CD4-positive, alpha-beta T cell treated with Interferon alpha-2 for 1 hour (primary cell): ENCODE measurements at places on chromosomes 1 and 21.

- no peak for DNase-seq
Observed at GRCh38 chr1:225915538-225915991, 8.5 kb downstream of the PYCR2 start.

DNA sequence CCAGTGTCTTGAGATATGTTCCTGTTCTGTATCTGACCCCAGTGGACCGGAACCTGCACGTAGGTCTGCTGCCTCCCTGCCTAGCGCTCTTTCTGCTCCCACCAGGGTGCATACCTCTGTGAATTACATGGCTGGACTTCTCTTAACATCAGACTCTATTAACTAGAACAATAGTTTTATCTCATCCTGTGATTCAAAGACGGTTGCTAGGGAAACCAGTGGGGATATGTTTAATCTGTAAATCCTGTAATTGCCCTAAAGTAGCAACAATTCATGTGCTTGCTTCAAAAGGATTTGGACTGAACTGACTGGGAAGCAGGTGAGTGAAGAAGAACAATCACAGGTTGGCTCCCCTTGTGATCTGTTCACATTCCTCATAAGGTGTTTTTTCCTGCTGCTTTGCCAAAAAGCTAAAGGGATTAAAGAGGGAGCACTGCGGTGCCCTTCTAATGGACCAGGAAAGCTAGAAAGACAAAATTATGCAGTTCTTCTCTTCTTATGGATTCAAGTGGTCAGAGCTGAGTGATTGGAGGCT is 52.7 kb upstream of the DIRAS3 start:
- no peak for DNase-seq

DNA sequence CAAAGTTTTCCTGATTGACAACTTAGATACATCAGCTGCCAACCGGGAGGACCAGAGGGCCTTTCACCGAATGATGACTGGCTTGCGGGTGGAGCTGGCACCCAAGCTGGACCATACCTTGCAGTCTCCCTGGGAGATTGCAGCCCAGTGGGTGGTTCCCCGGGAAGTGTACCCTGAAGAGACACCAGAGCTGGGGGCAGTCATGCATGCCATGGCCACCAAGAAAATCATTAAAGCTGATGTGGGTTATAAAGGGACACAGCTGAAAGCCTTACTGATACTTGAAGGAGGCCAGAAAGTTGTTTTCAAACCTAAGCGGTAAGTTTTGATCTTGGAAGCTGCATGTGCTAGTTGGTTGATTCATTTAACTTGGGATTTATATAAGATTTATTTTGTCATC is 18.2 kb downstream of the FAM20B start:
- DNase-seq = no peak

DNA sequence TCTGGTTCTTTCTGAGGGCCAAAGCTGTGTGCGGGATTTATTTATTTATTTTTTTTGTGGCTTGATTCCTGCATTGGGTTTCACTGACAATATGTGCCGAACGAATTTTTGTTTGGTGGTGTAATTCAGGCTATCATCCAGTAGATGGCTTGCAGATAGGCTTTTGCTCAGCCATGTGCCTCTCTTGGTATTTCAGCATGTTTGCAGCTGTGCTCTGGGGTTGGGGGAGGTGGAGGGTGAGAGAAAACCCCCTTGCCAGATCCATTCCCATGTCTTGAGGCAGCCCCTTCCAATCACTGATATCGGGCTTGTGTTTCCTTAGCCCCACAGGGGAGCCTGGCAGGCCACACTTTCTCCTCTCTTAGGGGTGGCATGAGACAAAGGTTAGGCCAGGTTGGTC is 302.4 kb downstream of the PTGER3 start:
- DNase-seq = no peak

- DNase-seq = no peak
Observed at GRCh38 chr1:26972821-26973220, 12.6 kb upstream of the KDF1 start.
